DMS 273 treated with DMSO at 0.1 percent for 48 hours (cell line): ENCODE measurements at places on chromosomes 2 and 18.

GRCh38 chr2:220555961-220556630 lies 928.7 kb downstream of the SLC4A3 start:
- no peak for DNase-seq

DNA sequence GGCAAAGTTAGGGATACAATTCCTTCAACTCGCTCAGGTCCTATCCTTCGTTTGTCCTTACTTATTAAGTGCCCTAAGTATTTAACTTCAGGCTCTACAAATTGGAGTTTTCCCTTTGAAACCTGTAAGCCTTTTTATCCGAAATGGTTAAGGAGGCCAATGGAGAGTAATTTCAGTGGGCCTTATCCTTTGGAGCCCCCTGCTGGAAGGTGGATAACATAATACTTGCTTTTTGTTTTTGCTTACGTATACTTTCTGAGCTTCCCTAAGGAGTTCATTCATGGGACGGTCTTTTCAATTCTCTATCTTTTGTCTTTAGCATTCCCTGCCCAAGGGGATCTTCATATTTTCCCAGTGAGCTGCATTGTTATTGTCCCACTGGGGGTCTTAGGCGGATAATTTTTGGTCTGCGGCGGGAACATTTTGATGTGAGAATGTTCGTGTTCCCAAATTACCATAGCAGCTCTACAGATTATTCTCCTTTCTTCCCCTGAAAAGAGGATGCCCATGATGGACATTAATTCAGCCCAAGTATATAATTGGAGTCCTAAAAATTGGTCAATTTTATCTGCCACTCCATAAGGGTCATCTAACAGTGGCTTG lies 34.4 kb upstream of the TRAPPC8 start:
- DNase-seq: peak; percentile 36

DNA sequence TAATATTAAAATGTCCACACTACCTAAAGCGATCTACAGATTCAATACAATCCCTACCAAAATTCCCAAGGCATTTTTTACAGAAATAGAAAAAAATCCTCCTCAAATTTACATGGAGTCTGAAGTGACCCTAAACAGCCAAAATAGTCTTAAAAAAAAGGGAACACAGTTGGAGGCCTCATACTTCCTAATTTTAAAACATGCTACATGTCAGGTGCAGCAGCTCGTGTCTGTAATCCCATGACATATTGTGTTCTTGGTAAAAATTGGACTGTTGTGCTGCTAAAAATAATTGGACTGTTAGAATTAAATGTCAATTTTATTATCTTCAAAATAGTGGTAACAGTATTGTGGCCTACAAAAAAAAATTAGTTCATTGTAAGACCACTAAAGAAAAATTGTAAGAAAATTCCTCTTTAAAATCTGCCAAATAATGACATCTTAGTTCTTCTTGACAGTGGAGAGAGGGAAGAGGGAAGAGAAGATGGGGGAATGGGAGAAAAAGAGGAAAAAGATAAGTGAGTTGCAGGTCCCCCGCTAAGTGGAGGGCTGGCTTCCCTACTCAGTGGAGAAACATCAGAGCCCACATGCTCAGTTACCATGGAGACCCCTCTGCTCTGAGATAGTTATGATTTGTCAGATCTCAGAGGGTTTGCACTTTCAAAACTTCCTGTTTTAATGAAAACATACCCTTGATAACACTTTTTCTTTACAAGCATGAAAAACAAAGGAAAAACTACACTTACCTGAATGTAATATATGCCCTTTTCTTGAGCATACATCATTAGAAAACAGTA lies 46.5 kb downstream of the UNC50 start:
- DNase-seq: no peak

DNA sequence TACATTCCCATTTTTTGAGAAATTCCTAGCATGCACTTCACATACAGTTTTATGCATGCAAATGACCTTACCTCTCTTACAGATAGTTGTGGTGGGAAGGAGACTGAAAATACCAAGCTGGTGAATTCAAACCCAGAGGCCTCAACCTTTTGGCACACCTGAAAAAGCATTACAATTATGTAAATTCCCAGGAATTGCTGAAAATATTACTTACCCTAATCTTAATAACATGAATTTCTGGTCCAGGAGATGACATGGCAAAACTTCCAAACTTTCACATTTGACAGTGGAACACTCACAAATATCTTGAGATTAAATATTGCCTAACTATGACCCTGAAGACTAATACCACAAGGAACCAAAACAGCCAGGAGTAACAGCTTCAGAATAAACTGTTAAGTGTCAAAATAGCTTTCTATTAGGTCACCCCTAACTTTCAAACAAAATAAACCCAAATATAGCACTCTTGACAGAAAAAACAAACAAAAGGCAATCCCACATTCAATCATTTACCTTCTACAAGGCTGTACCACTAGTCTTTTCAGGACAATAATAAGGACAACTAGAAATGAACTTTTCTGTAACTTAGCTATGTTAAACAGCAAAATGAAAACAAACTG lies 10.9 kb upstream of the PEX13 start:
- DNase-seq: no peak
